ENCODE measurements at places on chromosomes 7 and 10. TPM values are rescaled to one million over a fixed set of nuclear protein-coding genes. Genes with fewer than 3 reads are reported as not detected.

TMEM236 gene
- 0.12 TPM for total RNA-seq

SLC16A12 gene
- not detected for total RNA-seq

UTF1 gene
- not detected for total RNA-seq

AKR1C8 gene
- total RNA-seq, result 0.14 TPM

OR2A1 gene
- total RNA-seq, result not detected

CFAP43 gene
- not detected for total RNA-seq

SKIDA1 gene
- 0.26 TPM for total RNA-seq

DDC gene
- total RNA-seq, result not detected

NRG3 gene
- total RNA-seq, result not detected

TAS2R4 gene
- total RNA-seq, result 0.49 TPM

SEMA4G gene
- total RNA-seq, result 0.26 TPM

MINDY4 gene
- 1.1 TPM for total RNA-seq

RADIL gene
- total RNA-seq, result not detected

Data from activated CD8-positive, alpha-beta memory T cell treated with anti-CD3 and anti-CD28 coated beads, Interleukin-2, amount 10 ng/mL, durations not matched to agents 7 days and 5 days (primary cell).